ENCODE measurements at places on chromosomes 7 and 10.

DNA sequence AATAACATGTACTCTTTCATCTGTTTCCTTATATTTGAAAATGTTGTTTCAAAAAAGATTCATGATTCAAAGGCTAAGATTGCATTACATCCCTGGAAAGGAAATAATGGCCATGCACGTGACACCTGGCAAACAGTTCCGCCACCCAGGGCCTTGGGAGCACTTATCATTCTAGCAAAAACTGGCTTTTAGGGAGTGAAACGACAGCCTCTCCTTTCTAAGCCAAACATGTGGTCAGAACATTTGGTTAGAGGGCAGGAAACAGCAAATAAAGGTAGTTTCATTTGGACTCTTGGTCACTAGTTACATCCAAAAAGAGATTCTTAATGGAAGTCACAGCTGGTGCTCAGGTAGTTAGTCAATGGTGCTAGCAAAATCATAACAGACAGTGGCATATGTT lies 83.5 kb downstream of the FAS start:
- DNase-seq: no peak

- no peak for DNase-seq
Measured at GRCh38 chr10:8103543-8103942, 49.1 kb downstream of the GATA3 start.

DNA sequence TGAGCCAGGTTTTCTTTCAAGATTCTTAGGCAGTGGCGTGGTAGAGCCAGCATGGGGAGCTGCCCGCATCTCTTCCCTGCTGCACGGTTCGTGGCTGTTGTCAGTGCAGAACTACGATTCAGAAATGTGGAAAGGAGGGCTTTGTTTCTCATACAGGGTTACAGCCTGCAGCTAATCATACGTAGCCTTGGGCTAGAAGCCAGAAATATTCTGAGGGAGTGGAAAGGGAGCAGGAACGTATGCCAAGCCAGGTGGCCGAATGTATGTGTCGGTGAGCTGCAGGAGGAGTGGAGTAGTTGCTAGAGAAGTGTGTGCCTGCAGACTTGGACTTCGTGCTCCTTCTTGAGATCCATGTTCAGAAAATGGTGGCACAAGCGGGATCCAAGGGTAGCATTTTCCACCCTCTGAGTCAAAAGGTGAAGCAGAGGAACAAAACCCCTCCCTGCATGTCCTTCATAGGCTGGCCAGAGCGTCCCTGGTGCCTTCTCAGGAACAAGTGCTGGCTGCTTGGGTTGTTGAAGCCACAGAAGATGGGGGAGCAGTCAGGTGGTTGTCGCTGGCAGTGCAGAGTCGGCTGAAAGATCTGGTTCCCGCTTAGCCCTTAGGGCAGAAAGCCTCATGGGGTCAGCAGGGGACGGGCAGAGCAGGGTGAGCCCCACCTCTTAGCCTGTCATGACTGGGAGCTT lies 40.9 kb downstream of the LANCL2 start:
- DNase-seq: no peak

DNA sequence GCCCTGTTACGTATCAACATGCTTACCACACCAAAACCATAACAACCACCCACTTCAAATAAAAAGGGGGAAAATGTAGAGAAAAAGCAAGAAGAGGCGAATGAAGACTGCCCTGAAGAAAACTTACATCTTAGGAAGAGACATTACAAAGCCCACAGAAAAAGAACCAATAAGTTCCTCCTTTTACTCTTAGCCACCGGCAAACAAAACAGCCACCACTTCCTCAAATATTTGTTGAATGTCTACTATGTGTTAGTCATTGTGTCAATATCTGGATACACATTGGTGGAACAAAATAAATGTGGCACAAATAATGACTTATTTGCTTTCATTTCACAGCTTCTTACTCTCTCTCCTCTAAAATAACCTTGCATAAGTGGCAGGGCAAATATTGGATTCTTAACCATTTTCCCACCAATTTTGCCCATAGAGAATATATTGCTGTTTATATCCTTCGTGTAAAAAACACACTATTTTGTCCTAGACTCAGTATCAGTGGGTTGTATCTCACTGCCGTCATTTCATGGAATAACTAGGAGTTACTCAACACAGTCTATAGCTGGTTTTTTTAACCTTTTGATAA lies 106.8 kb downstream of the ANK3 start:
- DNase-seq: no peak

DNA sequence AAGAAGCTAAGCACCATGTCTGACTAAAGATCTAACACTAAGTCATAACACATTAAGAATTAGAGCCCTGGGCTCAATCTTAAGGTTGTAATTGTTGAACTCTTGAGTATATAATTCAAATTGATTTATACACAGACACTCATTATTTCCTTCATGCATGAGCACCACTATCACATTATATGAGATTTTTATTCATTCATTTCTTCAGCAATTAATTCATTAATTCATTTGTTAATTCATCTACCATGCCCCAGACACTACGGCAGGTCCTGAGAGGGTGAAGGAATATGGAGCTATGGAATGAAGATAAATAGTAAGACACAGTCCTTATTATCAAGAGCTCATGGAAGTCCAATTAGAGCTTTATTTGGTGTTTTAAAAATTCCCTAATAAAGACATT lies 41.9 kb downstream of the ETV1 start:
- DNase-seq: no peak
